Head of caudate nucleus (tissue), 42 donors: ENCODE measurements at places on chromosomes 2 and 18.

DNA sequence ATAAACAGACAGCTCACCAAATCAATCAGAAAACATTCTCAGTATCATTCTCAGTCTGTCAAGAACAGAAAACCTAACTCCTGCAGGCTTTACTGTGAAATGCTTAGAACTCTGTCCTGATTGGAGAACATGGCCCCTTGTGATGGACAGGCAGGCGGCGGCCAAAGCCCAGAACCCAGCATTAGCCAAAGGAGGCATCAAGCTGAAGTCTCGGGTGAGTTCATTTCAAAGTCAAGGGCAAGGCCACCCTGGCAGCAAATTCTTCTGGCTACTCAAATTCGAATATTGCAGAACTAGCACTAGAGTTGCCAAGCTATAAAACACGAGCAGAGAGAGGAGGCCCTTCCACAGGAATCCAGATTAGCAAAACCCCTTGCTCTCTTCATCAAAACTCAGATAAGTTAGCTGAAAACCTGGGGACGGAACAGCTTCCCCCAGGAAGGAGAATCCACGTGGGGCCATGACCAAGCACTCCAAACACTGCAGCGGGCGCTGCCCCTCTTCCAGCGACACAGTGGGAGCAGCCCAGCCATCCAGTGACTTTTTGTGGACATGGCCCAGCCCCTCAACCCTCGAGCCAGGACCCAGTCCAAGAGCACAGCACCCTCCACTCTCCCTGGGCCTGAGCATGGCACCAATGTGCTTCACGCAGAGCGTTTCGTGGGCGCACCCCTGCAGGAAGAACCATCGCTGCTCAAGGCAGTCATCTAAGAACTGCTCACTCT lies 98.6 kb downstream of the HDAC4 start:
- DNase-seq, result no peak

DNA sequence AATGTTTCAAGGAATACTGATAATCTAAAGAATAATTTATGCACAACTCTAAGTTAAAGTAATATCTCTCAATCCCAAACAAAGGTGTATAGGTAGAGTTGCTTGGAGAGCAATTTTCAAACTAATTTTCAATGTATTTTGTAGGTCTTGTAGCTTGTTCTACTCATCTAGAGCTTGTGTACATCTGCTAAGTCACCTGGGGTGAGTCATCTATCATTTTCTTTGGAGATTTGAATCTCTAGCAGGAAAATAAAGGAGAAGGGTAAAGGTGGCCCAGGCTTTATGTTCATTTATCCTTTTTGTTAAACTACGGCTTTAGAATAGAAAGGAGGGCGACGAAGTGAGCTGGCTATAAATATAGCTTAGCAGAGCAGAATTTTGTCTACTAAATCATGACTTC lies 76.8 kb upstream of the THUMPD2 start:
- no peak for DNase-seq

GRCh38 chr2:173596244-173596643 lies 241.6 kb downstream of the CDCA7 start:
- DNase-seq, result no peak

- no peak for DNase-seq
Observed at GRCh38 chr2:74047152-74047551, 62.4 kb downstream of the TET3 start.

DNA sequence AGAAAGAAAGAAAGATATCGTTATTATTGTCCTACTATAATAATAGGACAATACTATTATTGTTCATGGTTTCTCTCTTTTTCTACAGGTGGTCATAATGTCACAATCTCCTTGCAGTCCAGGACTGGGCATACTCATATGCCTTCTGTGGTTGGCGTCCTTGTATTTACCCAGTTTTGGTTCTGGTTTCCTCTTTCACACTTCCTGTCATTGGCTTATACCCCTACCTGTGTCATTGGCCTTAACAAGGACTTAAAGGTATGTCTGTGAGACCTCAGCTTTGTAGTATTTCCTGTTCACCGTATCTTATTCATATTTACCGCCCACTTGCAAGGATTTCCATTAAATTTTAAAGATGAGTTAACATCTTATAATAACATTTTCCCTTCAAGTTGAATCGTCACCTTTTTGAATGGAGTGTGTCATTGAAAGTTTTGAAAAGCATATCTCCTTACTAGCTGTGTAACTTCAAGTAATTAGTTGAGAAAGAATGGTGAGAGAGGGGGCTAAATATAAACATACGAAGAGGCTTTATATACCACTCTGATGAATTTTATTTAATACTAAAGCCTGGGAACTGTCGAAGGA lies 36.5 kb upstream of the HTR2B start:
- no peak for DNase-seq

DNA sequence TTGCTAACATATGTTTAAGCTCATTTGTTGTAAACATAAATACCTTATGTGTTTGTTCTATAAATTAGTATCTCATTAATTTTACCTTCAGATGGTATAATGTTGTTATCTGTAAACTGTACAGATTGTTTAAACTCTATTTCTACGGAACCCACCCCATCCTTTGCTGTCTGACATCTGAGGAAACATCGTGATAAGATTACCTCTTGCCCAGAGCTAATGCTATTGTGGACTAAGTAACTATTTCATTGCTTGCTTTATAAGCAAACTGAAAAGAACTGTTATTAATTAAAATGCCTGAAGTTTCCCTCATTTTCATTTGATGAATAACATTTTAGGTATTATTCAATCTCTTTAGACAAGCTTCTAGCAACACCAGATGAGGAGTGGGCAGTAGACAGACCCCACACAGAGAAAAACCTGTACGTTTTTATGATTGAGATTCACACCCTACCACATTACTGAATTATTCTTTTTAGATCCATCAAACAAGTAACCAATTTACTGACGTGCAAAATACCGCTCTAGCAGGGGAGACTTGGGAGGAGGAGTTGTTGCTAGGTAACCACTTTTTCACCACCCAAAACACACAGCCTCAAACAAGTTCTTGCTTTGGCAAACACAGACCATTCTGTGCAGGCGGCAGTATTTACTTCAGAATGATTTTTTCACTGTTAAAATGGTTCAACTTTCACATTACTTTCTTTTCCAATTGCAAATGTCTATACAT lies 1.9 kb upstream of the SYT4 start:
- DNase-seq, result no peak
